ENCODE measurements at places on chromosomes 16 and 17.

- no peak for DNase-seq
Measured at GRCh38 chr17:77946900-77947645, 11.4 kb upstream of the TNRC6C start.

- DNase-seq, result no peak
Measured at GRCh38 chr17:77826132-77826873, 132.2 kb upstream of the TNRC6C start.

DNA sequence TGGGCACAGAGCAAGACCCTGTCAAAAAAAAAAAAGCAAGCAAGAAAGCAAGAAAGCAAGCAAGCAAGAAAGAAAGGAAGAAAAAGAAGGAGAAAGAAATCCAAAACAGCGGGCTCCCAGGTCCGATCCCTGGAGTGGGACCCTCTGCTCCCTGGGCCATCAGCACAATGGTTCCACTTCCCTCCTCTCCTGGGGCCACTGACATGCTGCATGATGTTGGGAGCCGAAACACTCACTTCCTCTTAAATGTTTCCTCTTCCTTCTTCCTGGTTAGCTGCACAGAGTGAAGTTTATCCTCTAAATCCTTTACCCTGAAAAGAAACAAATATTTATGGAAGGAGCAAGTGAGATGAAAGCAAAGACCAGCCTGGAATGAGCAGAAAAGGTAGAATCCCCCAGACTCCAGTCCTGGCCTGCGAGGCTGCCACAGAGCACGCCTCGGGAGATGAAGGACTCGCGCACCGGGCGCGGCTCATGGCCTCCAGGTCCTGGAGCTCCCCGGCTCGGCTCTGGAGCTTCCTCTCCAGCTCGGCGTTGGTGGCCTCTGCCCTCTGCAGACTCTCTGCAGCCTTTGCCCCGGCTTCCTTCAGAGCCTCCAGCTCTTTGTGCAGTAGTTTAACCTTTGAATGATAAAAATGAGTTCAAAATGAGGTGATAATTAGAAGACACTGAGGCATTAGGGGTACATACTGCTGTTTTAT, 19.0 kb downstream of the CCDC57 start:
- DNase-seq, result no peak

DNA sequence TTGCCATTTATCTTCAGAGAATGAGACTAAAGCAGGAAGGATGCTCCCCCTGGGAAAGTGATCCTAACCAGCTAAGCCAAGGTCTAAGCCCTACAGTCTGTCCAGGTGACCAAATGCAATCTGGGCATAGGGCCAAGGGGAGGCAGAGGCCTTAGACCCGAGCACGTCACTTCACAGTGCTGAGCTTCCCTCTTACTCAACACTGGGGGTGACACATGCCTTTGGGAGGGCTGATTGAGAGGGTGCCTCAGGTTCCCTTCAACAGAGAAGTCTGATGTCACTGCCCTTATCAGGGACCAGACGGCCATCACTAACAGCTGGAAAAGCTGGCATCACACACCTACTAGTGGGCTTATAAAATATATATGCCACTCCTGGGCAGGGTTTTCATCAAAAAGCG, 4.0 kb downstream of the CIAO2B start:
- DNase-seq, result no peak

GRCh38 chr17:12644623-12645022, 21.1 kb upstream of the MYOCD start:
- DNase-seq, result no peak

GRCh38 chr17:78241277-78242023, 10.0 kb downstream of the TMEM235 start:
- peak; percentile 96 for DNase-seq

- DNase-seq, result no peak
Measured at GRCh38 chr16:2963723-2964474, at the start of gene KREMEN2. Gene KREMEN2 (plus strand): TSS chr16:2964275. CDS start chr16:2964521, 246 bp downstream.

GRCh38 chr17:63780507-63780906, 6.5 kb downstream of the DDX42 start:
- no peak for DNase-seq

DNA sequence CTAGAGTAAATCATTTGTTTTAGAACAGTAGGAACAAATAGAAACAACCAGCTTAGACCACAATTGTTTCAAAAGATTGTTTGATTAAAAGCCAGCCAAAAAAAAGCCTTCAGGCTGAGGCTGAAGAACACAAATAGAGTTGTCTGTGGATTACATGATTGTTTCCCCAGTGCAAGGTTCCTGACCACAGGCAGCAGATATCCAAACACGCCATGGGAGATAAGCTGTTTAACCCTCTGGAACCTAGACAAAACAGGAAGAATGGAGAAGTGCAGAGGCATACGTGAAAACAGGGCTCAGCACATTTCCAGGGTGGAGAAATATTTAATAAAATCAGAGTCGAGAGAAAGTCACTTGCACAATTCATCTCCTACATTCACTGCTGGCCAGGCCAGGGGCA, 21.0 kb downstream of the ATPAF2 start:
- no peak for DNase-seq
